ENCODE measurements at places on chromosomes 1 and 21.

- DNase-seq: no peak
Measured at GRCh38 chr1:207886227-207886626, 24.7 kb downstream of the CD34 start.

DNA sequence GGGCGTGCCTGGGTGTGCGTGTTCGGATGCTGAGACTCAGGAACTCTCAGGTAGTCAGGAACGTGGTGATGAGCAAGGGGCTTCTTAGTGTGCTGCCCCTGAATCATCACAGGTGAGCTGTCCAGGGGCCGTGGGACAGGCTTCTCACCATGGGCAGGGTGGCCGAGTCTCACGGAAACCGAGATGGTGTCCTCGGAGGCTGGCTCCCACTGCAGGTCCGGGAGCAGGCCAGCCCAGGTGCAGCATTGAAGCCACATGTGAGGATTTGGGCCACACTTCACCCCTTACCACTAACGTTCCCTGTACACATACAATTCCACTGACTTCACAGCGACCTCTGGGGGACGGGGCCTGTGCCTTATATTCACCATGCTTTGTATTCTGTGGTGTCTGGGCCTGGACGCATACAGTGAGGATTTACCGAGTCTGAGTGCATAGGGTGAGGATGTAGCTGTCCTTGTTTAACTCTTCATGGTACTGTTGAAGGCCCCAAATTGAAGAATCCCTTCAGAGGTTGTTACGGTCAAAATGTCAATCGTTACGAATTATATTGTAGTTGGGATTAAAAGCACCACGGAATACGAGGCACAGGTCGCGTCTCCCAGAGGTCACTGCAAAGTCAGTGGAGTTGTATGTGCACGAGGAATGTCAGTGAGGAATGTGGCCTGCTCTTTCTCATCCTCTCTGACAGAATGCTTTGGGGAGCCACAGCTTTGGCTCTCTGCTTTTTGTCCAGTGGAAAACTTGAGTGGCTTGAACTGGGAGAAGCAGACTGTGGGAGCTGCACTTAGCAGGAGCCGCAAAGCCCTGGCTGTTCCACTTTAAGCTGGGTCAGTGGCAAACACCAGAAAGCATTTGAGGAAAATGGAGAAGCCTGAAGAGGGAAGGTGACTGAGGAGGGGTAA lies 95.3 kb downstream of the MTR start:
- DNase-seq: no peak

GRCh38 chr21:40465382-40465781 lies 381.6 kb downstream of the DSCAM start:
- DNase-seq: no peak

GRCh38 chr1:42822800-42823392 lies 5.7 kb upstream of the SVBP start:
- DNase-seq: no peak

DNA sequence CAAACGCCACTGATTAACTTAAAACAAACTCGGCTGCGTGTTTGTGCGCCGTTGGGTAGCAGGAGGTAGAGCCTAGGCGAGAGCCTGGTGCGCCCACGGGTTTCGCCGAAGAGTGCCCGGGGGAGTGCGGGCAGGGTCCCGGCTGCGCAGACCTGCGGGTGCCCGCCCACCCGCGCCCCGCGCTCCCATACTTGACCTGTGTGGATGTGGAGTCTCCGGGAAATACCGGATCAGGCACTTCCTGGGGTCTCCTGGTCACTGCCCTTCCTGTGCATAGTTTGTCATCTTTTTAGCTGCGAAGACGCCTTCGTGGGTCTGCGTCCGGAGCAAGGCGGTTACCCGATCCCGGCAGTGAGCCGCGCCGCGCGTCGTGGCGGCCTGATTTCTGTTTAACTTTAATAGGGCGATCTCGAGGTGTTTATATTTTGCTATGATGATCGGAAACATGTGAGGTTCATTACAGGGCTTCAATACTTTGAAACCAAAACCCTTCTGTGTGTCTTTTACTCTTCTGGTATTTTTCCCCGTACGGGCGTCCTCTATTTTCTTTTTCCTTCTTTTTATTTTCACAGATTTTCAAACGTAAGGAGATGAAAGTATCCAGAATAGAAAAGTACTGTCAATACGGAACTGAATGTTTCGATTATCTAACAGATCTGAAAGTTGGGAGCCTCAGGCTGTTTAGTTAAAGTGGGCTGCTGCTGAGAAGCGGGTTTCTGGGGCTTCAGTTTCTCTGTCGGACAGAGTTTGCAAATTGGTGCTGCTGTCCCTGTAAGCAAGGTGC lies 15.2 kb downstream of the NR5A2 start:
- no peak for DNase-seq

DNA sequence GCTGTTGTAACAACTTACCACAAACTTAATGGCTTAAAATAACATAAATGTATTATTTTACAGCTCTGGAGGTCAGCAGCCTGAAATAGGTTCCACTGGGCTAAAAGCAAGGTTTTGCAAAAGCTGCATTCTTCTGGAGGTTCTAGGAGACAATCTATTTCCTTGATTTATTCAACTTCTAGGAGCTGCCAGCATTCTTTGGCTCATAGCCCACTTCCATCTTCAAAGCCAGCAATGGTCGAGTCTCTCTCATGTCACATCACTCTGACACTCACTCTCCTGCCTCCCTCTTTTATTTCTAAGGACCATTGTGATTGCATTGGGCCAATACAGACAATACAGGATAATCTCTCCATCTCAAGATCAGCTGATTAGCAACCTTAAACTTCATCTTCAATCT lies 15.1 kb upstream of the FOXJ3 start:
- DNase-seq: no peak

Measured in activated CD4-positive, CD25-positive, alpha-beta regulatory T cell treated with anti-CD3 and anti-CD28 coated beads, Interleukin-2, amount 50 U/mL, for 16 hours (primary cell).